OCI-M1 (cell line): ENCODE measurements at places on chromosomes 2 and 18.

GRCh38 chr2:179252423-179252822 is 12.2 kb downstream of the SESTD1 start:
- peak; percentile 43 for DNase-seq

GRCh38 chr18:37493352-37493935 is 72.2 kb downstream of the CELF4 start:
- no peak for DNase-seq

DNA sequence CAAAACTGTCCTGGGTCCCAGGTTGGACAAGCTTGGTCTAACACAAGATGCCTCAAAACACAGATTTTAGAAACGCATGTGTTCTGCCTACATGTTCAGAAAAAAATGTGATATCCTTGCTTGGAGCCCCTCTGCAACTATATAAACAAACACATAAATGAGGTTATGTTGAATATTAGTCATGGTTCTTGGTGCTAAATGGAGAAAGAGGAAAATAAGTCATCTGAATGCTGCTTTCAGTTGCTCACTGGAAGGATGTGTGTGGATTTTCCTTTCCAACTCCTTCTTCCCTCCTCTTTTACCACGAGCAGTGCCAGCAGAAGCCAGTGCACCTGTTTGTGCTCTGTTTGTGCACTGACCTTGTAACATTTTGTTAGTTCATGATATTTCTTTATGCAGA is 85.3 kb downstream of the PIEZO2 start:
- no peak for DNase-seq

- DNase-seq, result peak; percentile 53
Measured at GRCh38 chr2:209821806-209822205, 50.2 kb downstream of the UNC80 start.

- no peak for DNase-seq
Measured at GRCh38 chr2:70870790-70871189, 35.2 kb upstream of the CD207 start.
